ENCODE measurements at places on chromosomes 4 and X.

DNA sequence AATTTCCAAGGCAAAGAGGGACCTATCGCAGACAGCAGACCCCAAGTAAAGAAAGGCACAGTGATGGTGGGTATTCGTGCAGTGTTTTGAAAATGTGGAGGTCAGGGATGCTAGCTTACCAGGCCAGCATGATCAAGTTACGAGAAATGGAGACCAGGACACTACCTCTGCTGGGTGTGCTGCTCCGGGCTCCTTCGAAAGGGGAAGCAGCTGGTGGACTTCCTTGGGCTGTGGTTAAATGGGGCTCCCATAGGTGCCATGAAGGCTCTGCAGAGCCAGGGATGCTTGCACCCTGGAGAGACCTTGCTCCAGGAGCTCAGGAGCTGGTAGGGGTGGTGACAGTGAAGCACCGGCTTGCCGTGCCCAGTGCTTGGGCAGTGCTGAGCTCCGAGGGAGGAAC is 68.8 kb downstream of the TBL1X start:
- DNase-seq, result no peak

- no peak for DNase-seq
Observed at GRCh38 chr4:153529646-153530045, 63.5 kb downstream of the TMEM131L start.

DNA sequence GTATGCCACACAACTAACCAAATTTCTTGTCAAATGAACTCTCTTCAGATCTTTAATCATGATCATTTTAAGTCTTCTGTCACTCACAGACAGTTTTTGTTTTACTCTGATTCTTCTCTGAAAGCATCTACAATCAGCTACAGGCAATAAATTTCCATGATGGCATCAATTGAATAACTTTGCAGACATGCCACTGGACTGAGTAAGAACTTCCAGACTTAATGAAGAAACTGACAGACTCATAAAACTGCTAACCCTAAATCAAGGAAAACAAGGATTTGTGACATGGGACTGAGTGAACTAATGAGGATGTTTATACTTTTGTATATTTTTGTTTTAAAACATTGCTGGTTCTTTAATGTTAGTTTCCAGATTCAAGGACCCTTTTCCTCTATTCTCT is 5.5 kb upstream of the PPP1R2C start:
- no peak for DNase-seq

GRCh38 chr4:7052923-7053715 is 9.9 kb downstream of the TADA2B start:
- no peak for DNase-seq

- DNase-seq, result no peak
Observed at GRCh38 chrX:12986164-12986779, 11.4 kb downstream of the TMSB4X start.

GRCh38 chr4:161010227-161010626 is 1153.6 kb downstream of the FSTL5 start:
- DNase-seq, result no peak
